Fibroblast of lung (primary cell): ENCODE measurements at places on chromosomes 7 and 10. TPM values are rescaled to one million over a fixed set of nuclear protein-coding genes. Genes with fewer than 3 reads are reported as not detected.

DNA sequence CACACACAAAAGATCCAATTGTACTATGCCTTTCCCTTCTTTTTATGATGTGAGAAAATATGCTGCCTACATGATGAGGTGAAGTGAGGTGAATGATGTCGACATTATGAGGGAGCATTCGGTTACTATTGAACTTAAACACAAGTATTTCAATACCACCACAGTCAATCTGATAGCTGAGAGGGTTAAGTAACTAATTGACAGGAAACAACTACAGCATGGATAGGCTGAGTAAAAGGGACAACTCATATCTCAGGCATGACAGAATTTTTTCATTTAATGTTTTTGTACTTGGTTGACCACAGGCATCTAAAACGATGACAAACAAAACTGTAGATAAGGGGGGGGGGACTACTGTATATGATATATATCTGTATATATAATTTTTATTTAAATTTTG lies 488.9 kb downstream of the SH2D4B start:
- no peaks in the 10 kb centered on the region for H3K27me3 ChIP-seq
- no peak overlapping the region for H3K27ac ChIP-seq
- no peaks in the 10 kb centered on the region for H3K4me1 ChIP-seq
- DNase-seq = peak; percentile 0

- no peak overlapping the region for H3K27ac ChIP-seq
- no peak for DNase-seq
- no peak overlapping the region for H3K4me3 ChIP-seq
- no peaks in the 10 kb centered on the region for H3K27me3 ChIP-seq
- H3K4me1 ChIP-seq = no peaks in the 10 kb centered on the region
Measured at GRCh38 chr10:43299579-43299978, 32.7 kb upstream of the RASGEF1A start.

- H3K27ac ChIP-seq = no peak overlapping the region
- no peaks in the 10 kb centered on the region for H3K4me1 ChIP-seq
- H3K27me3 ChIP-seq = no peaks in the 10 kb centered on the region
- DNase-seq = no peak
- H3K36me3 ChIP-seq = no peaks in the 10 kb centered on the region
- no peak overlapping the region for H3K4me3 ChIP-seq
Measured at GRCh38 chr7:15280078-15280733, 281.6 kb downstream of the AGMO start.

DNA sequence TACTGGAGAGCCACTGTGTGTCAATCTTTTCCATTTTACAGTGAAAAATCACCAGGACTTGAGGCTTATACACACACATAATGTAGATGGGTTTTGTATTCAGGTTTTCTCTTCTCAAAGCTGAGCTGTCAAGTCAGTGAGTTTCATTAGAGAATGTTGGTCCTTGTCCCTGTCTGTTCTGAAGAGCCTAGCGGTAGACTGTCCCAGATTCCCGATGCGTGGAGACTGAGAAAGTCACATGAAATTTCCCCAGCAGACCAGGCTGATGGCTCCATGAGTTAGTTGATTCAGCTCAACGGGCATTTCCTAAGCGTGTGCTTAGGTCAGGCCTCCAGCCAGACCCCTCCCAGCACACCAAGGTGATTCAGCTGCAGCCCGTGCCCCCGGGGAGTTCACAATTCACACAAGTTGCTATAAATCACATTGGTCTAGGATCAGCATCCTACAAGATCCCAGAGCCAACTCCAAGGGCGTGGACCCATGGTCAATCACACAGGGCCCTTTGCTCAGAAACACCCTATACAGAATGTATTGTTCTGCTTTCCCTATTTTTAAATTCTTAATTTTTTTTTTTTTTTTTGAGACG lies 17.2 kb downstream of the CHST15 start:
- no peaks in the 10 kb centered on the region for H3K27me3 ChIP-seq
- no peaks in the 10 kb centered on the region for H3K4me1 ChIP-seq
- no peak overlapping the region for H3K27ac ChIP-seq
- no peaks in the 10 kb centered on the region for H3K36me3 ChIP-seq
- no peak overlapping the region for H3K4me3 ChIP-seq

- no peak overlapping the region for H3K27ac ChIP-seq
- peak; percentile 63 for DNase-seq
- no peak overlapping the region for H3K4me3 ChIP-seq
- no peaks in the 10 kb centered on the region for H3K27me3 ChIP-seq
Measured at GRCh38 chr7:38463277-38464225, 167.6 kb downstream of the AMPH start.

DNA sequence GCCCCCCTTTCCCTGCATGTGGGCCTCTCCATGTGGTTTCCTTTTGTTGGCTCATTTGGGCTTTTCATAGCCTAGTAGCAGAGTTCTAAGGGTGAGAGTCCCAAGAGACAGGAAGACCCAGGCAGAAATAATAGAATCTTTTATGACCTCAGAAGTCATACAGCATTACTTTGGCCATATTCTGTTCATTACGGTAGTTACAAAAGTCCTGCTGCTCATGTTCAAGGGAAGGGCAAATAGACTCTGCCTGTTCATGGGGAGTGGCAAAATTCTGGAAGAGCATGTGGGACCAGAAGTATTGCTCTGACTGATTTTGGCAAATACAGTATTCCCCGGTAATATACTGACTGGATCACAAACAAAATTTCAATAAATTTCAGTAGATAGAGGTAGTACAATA lies 910.3 kb downstream of the LRMDA start:
- H3K27me3 ChIP-seq = no peaks in the 10 kb centered on the region
- H3K27ac ChIP-seq = no peak overlapping the region
- no peaks in the 10 kb centered on the region for H3K36me3 ChIP-seq

The METTL2B gene
- 25.4 and 30.9 TPM in 2 replicates for total RNA-seq

DNA sequence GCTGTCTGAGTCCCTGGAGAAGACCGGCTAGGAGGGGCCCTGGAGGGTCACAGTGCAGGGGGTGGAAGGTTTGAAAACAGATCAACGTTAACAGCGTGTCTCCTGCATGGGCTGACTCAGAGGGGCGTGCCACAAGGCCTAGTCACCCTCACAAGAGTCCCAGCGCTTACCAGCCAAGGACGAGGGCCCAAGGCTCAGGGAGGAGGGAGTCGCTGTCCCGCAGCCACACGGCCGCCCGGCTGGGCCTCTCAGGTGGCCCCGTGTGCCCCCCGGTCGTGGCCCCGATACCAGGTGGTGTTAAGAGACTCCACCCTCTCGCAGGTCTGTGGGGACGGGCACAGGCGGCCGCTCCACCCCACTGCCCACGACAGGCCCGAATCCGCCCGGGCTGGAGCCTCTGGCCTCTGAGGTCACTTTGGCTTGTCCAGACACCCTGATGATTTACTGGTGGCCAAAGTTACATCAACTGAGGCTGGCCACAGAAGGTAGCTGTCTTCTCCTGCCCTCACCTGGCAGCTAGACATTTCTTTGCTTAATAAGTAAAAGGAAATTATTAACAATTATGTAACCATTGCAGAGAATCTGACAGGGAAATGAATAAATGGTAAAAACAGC lies 34.0 kb downstream of the FAM20C start:
- H3K4me1 ChIP-seq = peaks cover 17% of the 10 kb centered on the region
- H3K4me3 ChIP-seq = no peak overlapping the region
- DNase-seq = peak; percentile 73

DNA sequence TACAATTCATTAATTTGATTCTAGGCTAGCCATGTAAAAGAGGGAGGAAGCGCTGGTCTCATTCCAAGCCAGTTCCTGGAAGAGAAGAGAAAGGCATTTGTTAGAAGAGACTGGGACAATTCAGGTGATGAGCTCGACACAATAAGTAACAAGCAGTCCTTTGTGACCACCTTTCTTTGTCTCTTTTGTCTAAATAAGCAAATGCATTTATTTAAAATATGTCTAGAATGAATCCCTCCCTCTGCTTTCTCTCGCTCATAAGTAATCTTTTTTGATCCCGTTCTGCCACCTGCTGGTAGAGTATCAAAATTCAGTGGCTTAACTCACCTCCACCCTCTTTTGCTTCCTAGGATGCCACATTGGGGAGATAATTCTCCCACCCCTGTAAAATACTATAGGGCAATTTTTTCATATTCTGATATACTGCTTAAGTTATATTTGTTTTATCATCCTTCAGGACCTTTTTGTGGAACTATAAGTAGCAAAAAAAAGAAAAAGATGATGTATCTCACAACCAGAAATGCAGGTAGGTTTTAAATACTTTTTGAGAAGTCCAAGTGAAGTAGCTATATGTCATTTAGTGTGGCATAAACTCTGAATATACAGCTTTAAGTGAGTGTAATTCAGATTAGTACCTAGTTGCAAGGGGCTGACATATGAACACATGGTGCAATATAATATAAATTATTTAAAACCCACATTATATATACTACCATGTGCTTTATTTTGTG lies 91.5 kb downstream of the GSDME start:
- H3K4me3 ChIP-seq = no peak overlapping the region
- peak; percentile 34 for DNase-seq
- H3K36me3 ChIP-seq = no peaks in the 10 kb centered on the region
- H3K4me1 ChIP-seq = peaks cover 2% of the 10 kb centered on the region

GRCh38 chr7:151240536-151240935 lies 8.0 kb downstream of the SMARCD3 start:
- H3K27me3 ChIP-seq = no peaks in the 10 kb centered on the region
- peaks cover 10% of the 10 kb centered on the region for H3K4me1 ChIP-seq
- DNase-seq = no peak
- peaks cover 34% of the 10 kb centered on the region for H3K36me3 ChIP-seq
- no peak overlapping the region for H3K27ac ChIP-seq
- H3K4me3 ChIP-seq = no peak overlapping the region

GRCh38 chr7:29247224-29247962 lies 52.8 kb downstream of the CHN2 start:
- no peak overlapping the region for H3K4me3 ChIP-seq
- H3K27me3 ChIP-seq = no peaks in the 10 kb centered on the region
- H3K36me3 ChIP-seq = no peaks in the 10 kb centered on the region

The RBP4 gene
- not detected in 2 replicates for total RNA-seq

The EZH2 gene
- total RNA-seq = 6.7 and 7.1 TPM in 2 replicates

GRCh38 chr7:12941512-12941911 lies 254.1 kb downstream of the ARL4A start:
- H3K27ac ChIP-seq = no peak overlapping the region
- no peaks in the 10 kb centered on the region for H3K4me1 ChIP-seq
- H3K4me3 ChIP-seq = no peak overlapping the region

The RPS24 gene
- total RNA-seq = 1,917 and 3,148 TPM in 2 replicates

The WDR86 gene
- total RNA-seq = 0.33 and 1.0 TPM in 2 replicates

The GNGT1 gene
- total RNA-seq = not detected in 2 replicates

DNA sequence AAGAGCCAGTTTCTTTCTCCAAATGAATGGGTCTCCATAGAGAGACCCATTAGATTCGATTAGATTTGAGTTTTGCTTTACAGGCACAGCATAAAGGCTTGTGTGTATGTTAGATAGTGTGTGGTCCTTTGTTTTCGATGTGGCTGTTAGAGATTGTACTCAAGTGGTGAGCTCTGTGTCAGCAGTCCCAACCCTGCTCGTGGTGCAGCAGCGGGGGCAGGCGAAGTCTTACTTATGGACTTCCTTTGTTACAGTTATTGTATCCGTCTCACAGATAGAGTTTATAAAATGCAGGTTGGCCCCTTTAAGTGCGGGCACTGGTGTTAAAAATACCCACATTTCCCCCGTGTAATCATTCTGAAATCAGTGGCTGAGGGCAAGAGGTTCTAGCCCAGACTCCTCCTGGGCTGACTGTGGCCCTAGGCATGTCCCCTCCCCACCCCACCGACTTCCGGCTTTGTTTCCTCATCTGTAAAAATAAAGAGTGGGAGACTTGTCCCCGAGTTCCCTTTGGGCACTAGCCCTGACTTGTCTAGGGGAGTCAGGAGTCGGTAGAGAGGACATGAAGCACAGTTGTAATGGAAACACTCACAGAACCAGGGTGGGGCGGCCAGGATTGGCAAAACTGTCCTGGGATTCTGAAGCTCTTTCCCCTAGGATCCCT lies 28.6 kb downstream of the MTURN start:
- H3K4me3 ChIP-seq = no peak overlapping the region
- DNase-seq = no peak
- peaks cover 1% of the 10 kb centered on the region for H3K36me3 ChIP-seq
- H3K4me1 ChIP-seq = no peaks in the 10 kb centered on the region
- no peaks in the 10 kb centered on the region for H3K27me3 ChIP-seq
- H3K27ac ChIP-seq = no peak overlapping the region

DNA sequence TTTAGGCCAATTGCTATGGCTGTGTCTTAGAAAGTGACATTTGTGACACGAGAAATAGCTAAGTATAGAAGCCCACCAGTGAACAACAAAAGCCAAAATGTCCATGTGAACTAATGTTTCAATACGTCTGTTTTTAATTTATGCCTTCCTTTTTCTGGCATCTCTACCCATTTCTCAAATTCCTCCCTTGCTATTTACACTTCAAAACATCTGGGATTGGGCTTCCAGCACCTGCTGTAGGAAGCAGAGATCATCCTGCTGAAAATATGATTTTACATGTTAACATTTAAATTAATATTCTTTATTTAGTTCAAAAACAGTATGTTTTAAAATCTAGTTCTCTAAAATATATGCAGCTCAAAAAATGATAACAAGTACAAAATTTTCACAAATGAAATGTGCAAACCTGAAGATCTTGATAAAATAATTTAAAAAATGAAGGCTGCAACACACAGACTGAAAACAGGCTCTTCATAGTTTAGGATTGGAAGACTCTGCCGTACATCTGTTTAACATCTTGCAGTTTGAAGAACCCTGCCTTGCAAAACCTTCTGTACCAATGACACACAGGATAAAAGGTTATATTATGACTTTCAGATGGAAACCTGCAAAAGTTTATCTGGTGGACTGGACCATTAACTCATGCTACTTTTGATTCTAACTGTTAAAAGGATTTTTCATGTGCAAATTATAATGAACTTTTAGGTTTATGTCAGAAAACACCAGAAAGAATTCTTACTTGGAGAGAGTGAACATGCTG lies 408.4 kb downstream of the SUGCT start:
- no peaks in the 10 kb centered on the region for H3K36me3 ChIP-seq
- DNase-seq = no peak
- H3K4me1 ChIP-seq = no peaks in the 10 kb centered on the region
- no peak overlapping the region for H3K27ac ChIP-seq
- no peaks in the 10 kb centered on the region for H3K27me3 ChIP-seq

The TLL2 gene
- total RNA-seq = 0.17 and 0.26 TPM in 2 replicates

DNA sequence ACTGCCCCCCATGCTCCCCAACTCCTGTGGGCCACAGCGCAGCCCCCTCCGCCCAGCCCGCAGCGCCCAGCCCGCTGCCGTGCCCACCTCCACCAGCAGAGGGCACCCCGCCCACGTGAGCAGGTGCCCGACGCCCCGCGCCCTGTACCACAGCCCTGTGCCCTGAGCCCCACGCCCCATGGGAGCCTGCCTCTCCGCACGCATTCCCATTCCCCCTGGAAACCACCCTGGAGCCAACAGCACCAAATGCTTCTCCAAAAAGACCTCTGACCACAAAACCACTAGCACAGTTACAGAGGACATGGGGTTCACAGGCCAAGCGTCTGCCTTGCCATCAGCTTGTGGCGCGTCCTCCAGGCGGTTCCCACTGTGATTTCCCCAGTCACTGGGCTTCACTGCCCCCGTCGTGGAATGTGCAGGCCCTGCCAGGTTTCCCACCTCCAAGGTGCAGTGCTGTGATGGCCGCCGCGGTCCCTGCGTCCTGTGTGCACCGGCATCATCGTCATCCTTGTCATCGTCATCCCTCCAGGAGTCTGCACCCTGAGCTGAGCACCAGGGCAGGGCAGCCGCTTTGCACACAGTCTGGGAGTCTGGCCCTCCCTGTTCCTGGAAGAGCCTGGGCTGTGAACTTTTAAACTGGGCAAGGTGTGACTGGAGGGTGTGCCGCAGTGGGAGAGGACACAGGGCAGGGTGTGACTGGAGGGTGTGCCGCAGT lies 61.7 kb downstream of the PWWP2B start:
- no peak overlapping the region for H3K27ac ChIP-seq
- no peak for DNase-seq
- H3K36me3 ChIP-seq = no peaks in the 10 kb centered on the region
- H3K27me3 ChIP-seq = no peaks in the 10 kb centered on the region

- no peaks in the 10 kb centered on the region for H3K4me1 ChIP-seq
- H3K36me3 ChIP-seq = no peaks in the 10 kb centered on the region
- DNase-seq = no peak
- H3K27ac ChIP-seq = no peak overlapping the region
- H3K4me3 ChIP-seq = no peak overlapping the region
Measured at GRCh38 chr7:45187946-45188411, 30.4 kb downstream of the RAMP3 start.

The ZNF783 gene
- 8.7 and 11.4 TPM in 2 replicates for total RNA-seq
